Bone marrow (tissue), 2 donors: ENCODE measurements at places on chromosomes 4 and X.
A peak's percentile ranks its signal among the peaks of the same experiment; 100 is the strongest.

GRCh38 chrX:108332281-108332680 is 105.9 kb downstream of the COL4A6 start:
- DNase-seq, result no peak

- DNase-seq, result no peak
Measured at GRCh38 chr4:141391293-141391692, 170.6 kb downstream of the ZNF330 start.

- no peak for DNase-seq
Measured at GRCh38 chr4:101287324-101287723, 60.0 kb downstream of the PPP3CA start.

DNA sequence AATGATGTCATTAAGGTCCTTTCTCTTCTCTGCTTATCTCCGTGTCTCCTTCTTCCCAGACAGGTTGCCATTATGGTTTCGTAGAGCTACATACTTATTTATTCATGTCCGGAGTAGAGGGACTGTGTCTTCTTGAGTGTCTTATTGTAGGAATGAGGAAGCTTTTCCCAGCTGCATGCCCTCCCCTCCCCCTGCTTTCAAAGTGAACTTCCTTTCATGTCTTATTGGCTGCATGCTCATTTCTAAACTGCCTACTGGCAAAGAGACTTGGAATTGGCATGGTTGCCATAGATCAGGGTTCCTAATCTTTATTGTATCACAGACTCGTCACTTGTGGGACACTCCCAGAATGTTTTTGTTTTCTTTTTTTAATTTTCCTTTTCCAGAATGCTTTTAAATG is 15.4 kb downstream of the VAMP7 start:
- DNase-seq, result no peak

GRCh38 chr4:101420661-101421060 is 73.3 kb upstream of the PPP3CA start:
- DNase-seq, result no peak

GRCh38 chr4:28093071-28093470 is 1232.4 kb downstream of the STIM2 start:
- DNase-seq, result no peak

- DNase-seq, result no peak
Measured at GRCh38 chr4:174244441-174244840, 39.0 kb downstream of the FBXO8 start.

DNA sequence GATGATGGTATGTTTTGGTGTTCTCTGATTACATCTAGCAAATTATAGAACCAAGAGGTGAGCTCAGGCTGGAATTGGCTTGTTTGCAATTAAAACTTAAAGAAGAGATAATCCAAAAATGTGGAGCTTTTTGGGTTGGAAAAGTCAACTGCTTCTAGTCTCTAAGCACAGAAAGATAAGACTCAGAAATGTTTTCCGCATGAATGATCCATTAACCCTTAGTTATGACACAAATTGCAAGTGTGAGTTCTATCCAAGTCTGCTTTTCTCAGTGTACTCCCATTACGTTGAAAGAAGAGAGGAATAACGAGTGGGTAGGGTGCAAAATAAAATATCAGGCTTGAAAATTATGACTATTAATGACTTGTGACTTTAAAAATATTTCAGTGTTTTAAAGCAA is 38.5 kb downstream of the HPGD start:
- no peak for DNase-seq

DNA sequence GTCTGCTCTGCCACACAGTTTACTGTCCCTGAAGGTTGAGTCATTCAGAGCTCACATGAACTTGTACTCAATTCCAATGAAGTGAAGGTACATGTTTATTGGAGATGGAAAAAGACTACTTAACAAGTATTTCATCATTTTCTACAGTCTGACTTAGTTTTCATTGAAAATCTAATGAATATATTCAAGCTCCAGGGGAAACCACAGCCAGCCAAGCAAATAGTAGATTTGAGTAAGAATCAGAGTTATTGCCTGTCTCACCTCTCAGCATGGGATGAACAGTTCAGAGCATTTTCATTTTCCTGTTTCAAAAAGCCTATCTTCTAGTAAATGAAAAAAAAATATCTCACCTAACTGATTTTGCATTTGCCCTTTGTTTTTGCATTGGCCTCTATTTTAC is 1249.4 kb upstream of the DIAPH2 start:
- no peak for DNase-seq

- no peak for DNase-seq
Measured at GRCh38 chr4:88919056-88919455, 137.9 kb downstream of the FAM13A start.

DNA sequence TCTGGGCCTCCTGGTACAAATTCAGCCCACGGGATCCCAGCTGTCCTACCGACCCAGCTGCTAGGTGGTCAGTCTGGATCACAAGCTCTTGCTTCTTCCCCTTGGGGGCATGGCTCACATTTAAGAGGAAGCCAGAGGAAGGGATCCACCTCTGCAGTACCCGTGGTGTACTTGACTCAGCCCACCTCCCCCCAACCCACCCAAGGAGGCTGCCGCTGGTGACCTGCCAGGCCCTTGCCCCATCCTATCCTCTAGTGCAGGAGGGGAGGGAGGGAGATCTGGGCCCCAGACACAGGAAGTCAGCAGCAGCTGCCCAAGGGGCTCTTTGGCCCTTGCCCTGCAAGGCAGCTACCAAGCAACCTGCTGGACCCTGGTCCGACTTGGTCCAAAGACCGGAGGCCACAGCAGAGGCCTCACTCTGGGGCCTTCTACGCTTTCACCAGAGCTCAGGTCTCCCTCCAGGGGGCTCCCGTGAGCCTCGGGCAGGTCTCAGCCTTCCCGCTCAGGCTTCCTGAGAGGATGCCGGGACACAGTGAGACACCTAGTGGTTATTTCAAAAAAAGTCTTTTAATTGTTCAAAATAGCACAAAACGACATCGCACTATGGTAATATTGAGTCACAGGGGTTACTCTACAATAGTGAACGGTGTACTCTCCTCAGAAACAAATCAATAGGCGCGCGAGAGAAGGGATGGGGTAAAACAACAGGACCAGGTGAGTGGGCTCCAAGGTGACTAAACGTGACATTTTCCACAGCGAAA is 2.7 kb upstream of the RENBP start:
- DNase-seq, result peak; percentile 11

GRCh38 chr4:91590260-91590659 is 713.5 kb upstream of the GRID2 start:
- DNase-seq, result no peak

DNA sequence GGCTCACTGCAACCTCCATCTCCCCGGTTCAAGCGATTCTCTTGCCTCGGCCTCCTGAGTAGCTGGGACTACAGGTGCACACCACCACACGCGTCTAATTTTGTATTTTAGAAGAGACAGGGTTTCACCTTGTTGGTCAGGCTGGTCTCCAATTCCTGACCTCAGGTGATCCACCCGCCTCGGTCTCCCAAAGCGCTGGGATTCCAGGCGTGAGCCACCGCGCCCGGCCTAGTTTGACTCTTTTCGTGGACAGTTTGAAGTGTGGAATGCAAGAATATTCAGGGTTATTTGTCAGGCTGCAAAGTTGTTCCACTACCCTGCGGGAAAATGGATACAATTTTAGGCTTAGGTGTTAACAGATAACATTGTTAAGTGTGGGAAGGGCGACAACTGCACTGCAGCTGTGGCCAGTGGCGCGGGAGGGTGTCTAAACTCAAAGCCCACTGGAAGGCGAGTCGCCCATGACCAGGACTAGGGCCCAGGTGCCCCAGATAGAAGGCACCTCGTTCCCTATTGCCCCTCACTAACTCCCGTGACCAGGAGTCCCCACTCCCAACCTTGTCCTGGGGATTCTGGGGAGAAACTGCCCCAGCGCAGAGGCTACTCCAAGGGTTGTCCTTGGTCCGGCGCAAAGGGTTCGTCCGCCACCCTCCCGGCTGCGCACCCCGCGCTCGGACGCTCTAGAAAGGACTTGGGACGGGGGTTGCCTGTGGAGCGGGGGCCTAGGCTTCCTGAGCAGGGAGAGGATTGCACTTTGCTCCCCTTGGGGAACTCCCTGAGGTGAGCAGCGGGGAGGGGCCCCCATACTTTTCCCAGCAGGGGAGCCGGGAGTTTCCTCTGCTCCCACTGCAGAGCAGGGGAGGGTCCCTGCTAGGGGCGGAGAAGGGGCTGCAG is 1.1 kb upstream of the CD99 start:
- DNase-seq, result no peak

GRCh38 chrX:69429339-69430015 is 74.6 kb upstream of the NALF2 start:
- no peak for DNase-seq

GRCh38 chr4:138835832-138836533 is 179.6 kb upstream of the NOCT start:
- DNase-seq, result no peak

GRCh38 chr4:67451464-67451863 is 93.8 kb downstream of the CENPC start:
- no peak for DNase-seq

- no peak for DNase-seq
Measured at GRCh38 chrX:111006116-111006515, 89.9 kb upstream of the PAK3 start.

GRCh38 chr4:110064295-110064694 is 134.1 kb downstream of the ELOVL6 start:
- no peak for DNase-seq

DNA sequence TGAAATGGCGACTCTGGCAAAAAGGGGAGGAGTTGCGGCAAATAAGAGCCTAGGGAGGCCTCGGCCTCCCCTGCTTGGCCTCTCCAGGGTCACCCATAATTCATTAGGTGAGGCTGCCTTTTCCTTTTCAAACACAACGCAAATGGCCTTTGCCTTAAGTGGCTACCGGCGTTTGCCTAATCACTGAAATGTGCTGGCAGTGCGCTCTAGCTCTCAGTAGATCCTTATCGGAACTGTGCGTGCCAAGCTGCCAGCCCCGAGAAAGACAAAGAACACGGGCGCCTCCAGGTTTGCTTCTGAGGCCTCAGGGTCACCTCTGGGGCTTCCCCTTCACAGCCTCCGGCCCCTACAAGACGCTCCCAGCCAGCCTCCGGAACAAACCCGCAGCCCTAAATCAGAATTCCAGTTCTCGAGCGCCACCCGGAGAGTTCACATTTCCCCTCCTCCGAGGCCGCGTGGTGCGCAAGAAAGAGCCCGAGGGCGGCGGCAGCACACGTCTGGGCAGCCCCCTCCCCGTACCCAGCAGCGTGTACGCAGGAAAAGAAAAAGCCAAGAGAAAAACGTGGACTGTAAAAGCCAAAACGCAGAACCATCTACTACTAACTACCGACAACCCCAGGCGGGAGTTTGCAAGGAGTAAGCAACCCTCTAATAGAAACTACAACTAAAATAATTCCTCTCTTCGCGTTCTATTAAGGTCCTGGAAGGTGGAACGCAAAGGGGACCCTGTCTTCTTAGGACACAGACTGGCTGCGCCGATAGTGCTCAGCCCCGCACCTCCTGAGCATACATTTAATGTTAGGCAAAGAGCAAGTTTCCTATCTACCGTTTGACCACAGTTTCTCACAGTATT is 76.5 kb upstream of the BCOR start:
- DNase-seq, result peak; percentile 7
